ENCODE measurements at places on chromosomes 5 and 9. TPM values are rescaled to one million over a fixed set of nuclear protein-coding genes. Genes with fewer than 3 reads are reported as not detected.

Gene ENTREP1
- total RNA-seq: not detected

DNA sequence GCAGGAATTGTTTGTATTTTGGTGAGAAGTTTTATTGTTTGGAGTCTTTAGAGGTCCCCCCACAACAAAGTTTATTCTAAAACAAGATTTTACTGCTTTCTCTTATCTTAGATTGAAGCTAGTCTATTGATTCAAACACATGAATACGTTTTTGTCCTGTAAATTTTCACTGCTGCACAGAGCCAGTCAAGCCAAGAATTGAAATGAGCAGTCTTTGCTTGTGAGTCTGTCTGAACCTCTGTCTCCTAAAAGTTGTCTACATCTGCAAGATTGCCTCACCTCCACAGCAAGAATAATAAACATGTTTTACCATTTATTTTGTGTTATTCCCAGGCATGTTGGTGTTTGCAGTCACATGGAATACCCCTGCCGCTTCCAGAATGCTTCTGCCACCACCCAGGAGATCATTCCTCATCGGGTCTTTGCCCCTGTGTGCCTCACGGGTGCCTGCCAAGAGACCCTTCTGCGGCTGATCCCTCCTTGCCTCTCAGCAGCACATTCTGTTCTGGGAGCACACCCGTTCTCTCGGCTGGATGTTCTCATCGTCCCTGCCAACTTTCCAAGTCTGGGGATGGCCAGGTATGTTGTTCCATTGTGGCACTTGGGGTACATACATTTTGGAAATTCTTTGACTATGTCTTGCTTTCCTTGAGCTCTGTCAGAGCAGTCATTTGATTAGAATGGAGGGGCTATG is 74.1 kb downstream of the AOPEP start:
- DNase-seq: no peak

DNA sequence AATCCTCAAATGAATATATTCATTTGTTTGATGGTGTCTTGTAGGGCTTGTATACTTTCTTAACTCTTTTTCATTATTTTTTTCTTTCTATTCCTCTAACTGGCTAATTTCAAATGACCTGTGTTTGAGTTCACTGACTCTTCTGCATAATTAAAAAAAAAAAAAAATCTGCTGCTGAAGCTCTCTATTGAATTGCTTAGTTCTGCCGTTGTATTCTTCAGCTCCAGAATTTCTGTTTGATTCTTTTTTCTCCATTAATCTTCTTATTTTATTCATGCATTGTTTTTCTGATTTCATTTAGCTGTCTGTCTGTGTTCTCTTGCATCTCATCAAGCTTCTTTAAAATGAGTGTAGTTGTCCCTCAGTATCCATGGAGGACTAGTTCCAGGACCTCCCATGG is 244.6 kb downstream of the ROR2 start:
- DNase-seq: no peak

Gene ORM2
- 46.0 TPM for total RNA-seq

DNA sequence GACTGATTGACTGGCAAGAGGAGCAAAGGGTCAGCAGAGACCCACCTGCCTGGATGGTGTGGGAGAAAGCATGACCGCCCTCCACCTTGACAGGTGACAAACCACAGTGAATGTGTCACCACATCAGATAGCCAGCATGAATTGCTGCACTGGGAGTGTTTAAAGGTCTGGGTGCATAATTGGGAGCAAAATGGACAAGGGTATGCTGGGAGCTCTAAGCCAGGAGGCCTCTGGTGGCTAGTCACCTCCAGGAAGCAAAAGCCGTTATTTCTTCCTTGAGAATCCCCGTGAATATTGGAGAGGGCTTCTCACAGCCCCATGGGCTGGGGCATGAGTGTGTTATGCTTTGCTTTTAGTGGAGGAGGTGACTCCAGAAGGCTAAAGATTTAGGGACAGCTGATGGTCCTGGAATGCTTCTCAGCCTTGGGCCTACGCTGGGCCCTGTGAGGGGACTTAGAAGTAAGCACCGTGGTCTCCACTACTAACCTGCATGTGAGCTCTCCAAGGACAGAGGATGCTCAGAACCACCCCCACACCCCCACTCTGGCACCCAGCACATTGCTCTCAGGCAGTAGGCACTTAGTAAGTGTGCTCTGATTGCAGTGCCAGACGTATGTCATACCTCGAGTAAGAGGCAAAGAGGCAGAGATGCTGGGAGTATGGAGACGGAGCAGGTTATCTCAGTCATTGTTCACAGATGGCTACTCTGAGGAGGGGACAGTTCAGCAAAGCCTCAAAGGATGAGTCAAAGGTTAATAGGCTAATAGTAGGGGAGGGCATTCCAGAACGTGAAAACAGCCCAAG is 9.1 kb upstream of the IRF1 start:
- DNase-seq: no peak

- DNase-seq: no peak
These were observed 88.7 kb upstream of the PHF24 start for GRCh38 chr9:34869390-34869789.

- DNase-seq: no peak
These were observed 76.2 kb downstream of the GPR21 start for GRCh38 chr9:123109540-123110279.

DNA sequence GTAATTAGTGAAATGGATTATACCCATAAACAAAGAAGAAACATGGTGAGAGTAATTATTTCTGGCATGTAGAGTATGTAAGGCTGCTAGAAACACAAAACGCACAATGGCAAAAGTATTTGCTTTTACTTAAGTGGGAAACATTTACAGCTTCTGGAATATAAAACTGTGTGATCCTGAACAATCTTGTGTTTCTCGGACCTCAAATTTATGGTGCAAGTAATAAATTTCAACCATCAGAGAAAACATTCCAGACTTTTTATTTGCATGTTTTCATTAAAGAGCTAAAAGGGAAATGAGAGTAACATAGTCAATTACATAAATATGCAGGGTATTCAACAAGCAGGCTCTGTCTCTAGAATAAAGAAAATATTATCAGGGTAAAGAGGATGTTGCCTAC is 17.2 kb upstream of the PRR16 start:
- no peak for DNase-seq

GRCh38 chr9:105168870-105169319 is 75.6 kb upstream of the SLC44A1 start:
- no peak for DNase-seq

DNA sequence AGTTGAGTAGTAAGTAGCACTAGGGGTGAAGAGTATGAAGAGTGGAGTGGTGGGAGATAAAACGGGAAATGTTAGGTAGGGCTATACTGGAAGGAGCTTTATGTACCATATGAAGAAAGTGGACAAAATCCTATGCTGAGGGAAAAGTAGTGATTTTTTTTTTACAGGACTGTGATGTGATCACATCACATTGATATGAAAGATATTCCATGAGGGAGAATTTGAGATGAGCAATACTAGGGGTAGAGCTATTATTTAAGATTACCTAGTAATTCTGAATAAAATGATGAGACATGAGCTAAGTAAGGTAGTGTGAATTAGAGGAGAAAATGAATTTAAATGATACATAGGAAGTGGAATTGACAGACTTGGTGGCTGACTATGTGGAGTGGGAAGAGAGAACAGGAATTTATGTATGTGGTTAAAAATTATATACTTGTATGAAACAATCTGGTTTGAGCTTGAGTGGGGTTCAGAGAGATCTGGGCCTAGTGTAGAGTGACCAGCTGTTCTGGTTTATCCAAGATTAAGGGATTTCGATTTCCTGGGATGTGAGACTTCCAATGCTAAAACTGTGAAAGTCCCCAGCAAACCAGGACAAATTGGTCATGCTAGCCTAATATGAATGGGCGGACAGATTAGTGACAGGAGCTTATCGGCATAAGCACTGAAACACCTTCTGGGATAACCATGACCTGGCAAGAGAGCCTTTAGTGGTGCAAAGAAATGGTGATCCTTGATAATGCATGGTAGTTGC is 29.3 kb upstream of the STOM start:
- DNase-seq: no peak

- no peak for DNase-seq
These were observed 378.3 kb downstream of the CDH9 start for GRCh38 chr5:26660116-26660515.

Gene SH2D3C
- not detected for total RNA-seq

Gene MYMK
- total RNA-seq: not detected

Gene CTXN3
- not detected for total RNA-seq

GRCh38 chr5:115418788-115419187 is 122.3 kb upstream of the CCDC112 start:
- DNase-seq: no peak
